GM19239 (cell line): ENCODE measurements at places on chromosomes 3 and 15.

GRCh38 chr3:186235554-186235953 lies 126.5 kb downstream of the DGKG start:
- DNase-seq = peak; percentile 36

GRCh38 chr15:40902605-40903561 lies 8.6 kb downstream of the VPS18 start:
- no peak for DNase-seq

- DNase-seq = no peak
These were observed 158.6 kb upstream of the NR2E3 start for GRCh38 chr15:71651750-71652186.

GRCh38 chr15:78129077-78129750 lies 2.0 kb downstream of the CIB2 start:
- DNase-seq = no peak

- no peak for DNase-seq
These were observed 324.6 kb upstream of the IL12A start for GRCh38 chr3:159664006-159664405.

DNA sequence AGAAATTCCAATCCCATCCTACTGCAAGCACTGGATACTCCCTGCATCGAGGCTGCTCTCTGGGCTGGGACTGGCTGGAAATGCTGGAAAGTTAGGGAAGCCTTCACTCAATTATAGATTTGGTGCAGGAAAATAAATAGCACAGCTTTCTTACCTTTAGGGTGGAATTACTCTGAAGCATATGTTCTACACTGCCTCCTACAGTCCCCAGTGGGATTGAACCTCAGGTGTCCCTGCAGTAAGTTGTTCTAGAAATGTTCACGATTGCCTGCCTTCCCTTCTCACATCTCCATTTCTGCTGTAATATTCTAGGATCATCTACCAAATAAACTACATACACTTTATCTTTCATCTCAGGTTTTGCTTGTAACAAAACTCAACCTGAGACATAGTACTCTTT lies 536.7 kb upstream of the LMCD1 start:
- no peak for DNase-seq
